ENCODE measurements at places on chromosomes 11 and 22. TPM values are rescaled to one million over a fixed set of nuclear protein-coding genes. Genes with fewer than 3 reads are reported as not detected.

Gene IL10RA
- not detected for total RNA-seq

Gene MRGPRF
- 0.33 TPM for total RNA-seq

Gene GSTT4
- not detected for total RNA-seq

Gene SYT7
- total RNA-seq: 4.7 TPM

Gene CCDC157
- 3.2 TPM for total RNA-seq

Gene CALCA
- not detected for total RNA-seq

Gene OR6T1
- not detected for total RNA-seq

Gene OR6A2
- 0.83 TPM for total RNA-seq

Gene UPK3A
- total RNA-seq: not detected

Gene ST14
- 58.6 TPM for total RNA-seq

Gene SLC5A1
- 0.66 TPM for total RNA-seq

Gene JAM3
- total RNA-seq: 13.6 TPM

Gene KCNK7
- total RNA-seq: 0.24 TPM

Gene LRRC10B
- not detected for total RNA-seq

Gene TSPAN18
- not detected for total RNA-seq

Gene RHOD
- total RNA-seq: 176 TPM

Gene MMP27
- total RNA-seq: not detected

Gene OAF
- 28.0 TPM for total RNA-seq

Gene BACE1
- 18.2 TPM for total RNA-seq

Gene CADM1
- total RNA-seq: 19.3 TPM

Gene KIRREL3
- not detected for total RNA-seq

Gene OR51V1
- total RNA-seq: not detected

Gene BLID
- 1.4 TPM for total RNA-seq

Gene CEND1
- not detected for total RNA-seq

Gene MMP8
- 0.50 TPM for total RNA-seq

Gene FIBIN
- total RNA-seq: 3.4 TPM

Gene MYBPC3
- not detected for total RNA-seq

Gene TYR
- total RNA-seq: not detected

Gene MEI1
- not detected for total RNA-seq

Gene TMEM151A
- 0.17 TPM for total RNA-seq

Gene C11orf52
- 0.59 TPM for total RNA-seq

Gene MOGAT2
- not detected for total RNA-seq

Data from mammary epithelial cell (primary cell).